ENCODE measurements at places on chromosomes 7 and 10.

GRCh38 chr7:115676080-115676479 lies 354.5 kb downstream of the TFEC start:
- peak; percentile 58 for DNase-seq

DNA sequence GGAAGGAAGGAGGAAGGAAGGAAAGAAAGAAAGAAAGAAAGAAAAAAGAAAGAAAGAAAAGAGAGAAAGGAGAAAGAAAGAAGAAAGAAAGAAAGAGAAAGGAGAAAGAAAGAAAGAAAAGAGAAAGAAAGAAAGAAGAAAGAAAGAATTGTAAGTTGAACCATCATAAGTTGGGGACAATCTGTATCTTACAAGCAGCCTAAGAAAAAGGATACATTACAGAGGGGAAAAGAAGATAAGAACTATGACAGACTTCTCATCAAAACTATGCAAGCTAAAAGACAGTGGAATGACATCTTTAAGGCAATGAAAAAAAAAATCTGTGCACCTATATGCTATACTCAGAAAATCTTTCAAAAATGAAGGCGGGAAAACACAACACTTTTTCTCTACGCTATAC lies 50.3 kb upstream of the SP4 start:
- DNase-seq: no peak

DNA sequence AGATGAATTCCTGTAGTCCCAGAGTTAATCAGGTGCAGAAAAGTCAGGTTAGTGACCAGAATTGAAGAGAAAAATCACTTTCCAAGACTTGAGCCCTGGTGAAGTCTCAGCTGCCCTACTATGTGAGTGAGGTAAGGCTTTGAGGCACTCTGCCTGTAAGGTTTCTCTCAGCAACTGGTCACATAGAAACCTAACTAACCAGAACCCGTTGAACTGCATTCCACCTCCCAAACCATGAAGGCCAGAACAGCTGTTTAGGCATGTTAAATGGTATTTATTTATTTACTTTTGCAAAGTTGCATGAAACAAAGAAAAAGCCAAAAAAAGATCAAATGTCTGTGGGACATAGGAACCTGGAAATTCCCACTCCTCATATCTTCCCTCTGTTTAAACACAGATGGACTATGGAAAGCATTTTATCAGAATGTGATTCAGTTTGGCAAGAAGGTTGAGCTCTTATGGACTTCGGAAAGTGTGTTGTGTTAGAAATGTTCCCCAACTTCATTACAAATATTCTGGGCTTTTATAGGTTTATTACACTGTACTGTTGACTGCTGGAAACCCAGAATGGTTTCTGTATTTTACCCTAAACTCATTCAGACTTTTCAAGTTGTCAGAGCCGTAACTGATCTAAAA lies 12.8 kb upstream of the GPR85 start:
- DNase-seq: no peak

- DNase-seq: no peak
Measured at GRCh38 chr10:97178074-97178473, 7.7 kb downstream of the SLIT1 start.
